ENCODE measurements at places on chromosomes 4 and X. TPM values are rescaled to one million over a fixed set of nuclear protein-coding genes. Genes with fewer than 3 reads are reported as not detected.

The COL4A6 gene
- not detected for total RNA-seq

GRCh38 chr4:94803181-94803580, 45.4 kb downstream of the BMPR1B start:
- H3K27me3 ChIP-seq = peaks cover 4% of the 10 kb centered on the region
- H3K27ac ChIP-seq = no peak overlapping the region
- H3K36me3 ChIP-seq = no peaks in the 10 kb centered on the region
- H3K4me3 ChIP-seq = no peak overlapping the region
- H3K4me1 ChIP-seq = no peaks in the 10 kb centered on the region

GRCh38 chr4:722169-722725, 16.6 kb downstream of the PCGF3 start:
- DNase-seq = no peak
- no peak overlapping the region for H3K27ac ChIP-seq
- no peak overlapping the region for H3K4me3 ChIP-seq
- H3K27me3 ChIP-seq = no peaks in the 10 kb centered on the region
- H3K4me1 ChIP-seq = peaks cover 8% of the 10 kb centered on the region

- no peak for DNase-seq
- no peak overlapping the region for H3K27ac ChIP-seq
- no peaks in the 10 kb centered on the region for H3K36me3 ChIP-seq
- H3K4me1 ChIP-seq = no peaks in the 10 kb centered on the region
- H3K27me3 ChIP-seq = no peaks in the 10 kb centered on the region
These were observed 17.7 kb downstream of the UVSSA start for GRCh38 chr4:1364748-1365147.

- H3K4me1 ChIP-seq = no peaks in the 10 kb centered on the region
- H3K4me3 ChIP-seq = no peak overlapping the region
- H3K36me3 ChIP-seq = no peaks in the 10 kb centered on the region
- no peak for DNase-seq
- H3K27ac ChIP-seq = no peak overlapping the region
These were observed 168.5 kb upstream of the STK26 start for GRCh38 chrX:131854581-131854980.

The ATOH1 gene
- total RNA-seq = not detected

- DNase-seq = no peak
- H3K4me1 ChIP-seq = no peaks in the 10 kb centered on the region
- H3K4me3 ChIP-seq = no peak overlapping the region
- H3K36me3 ChIP-seq = no peaks in the 10 kb centered on the region
- no peak overlapping the region for H3K27ac ChIP-seq
These were observed 2.0 kb downstream of the GJB1 start for GRCh38 chrX:71225009-71225408.

The HHIP gene
- not detected for total RNA-seq

DNA sequence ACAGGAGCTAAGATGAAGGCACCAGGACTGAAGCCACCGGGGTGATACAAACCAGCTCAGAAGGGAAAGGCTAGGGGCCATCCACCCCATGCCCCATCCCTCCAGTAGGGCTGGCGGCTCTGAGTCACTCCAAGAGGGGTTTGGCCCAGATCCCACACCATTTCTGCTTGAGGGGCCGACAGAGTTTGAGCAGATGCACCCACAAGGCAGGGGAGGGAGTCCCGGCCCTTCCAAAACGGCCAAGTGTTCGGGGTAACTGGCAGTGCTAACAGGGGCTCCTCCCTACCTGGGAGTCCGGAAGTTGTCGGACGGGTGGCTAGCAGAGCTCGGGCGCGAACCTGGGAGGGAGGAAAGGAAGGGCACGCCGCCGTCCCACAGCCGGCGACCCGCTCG, 412 bp downstream of the SLC10A3 start:
- H3K4me1 ChIP-seq = peaks cover 37% of the 10 kb centered on the region
- peak overlapping the region; percentile 91 for H3K27ac ChIP-seq
- peak; percentile 22 for DNase-seq

The ZIC3 gene
- total RNA-seq = not detected

GRCh38 chr4:110626532-110627153, 3.8 kb upstream of the PITX2 start:
- no peak overlapping the region for H3K4me3 ChIP-seq
- H3K27ac ChIP-seq = no peak overlapping the region
- H3K27me3 ChIP-seq = peaks cover 89% of the 10 kb centered on the region
- H3K4me1 ChIP-seq = peaks cover 6% of the 10 kb centered on the region
- peaks cover 9% of the 10 kb centered on the region for H3K36me3 ChIP-seq
- DNase-seq = no peak

The CYLC1 gene
- total RNA-seq = not detected

DNA sequence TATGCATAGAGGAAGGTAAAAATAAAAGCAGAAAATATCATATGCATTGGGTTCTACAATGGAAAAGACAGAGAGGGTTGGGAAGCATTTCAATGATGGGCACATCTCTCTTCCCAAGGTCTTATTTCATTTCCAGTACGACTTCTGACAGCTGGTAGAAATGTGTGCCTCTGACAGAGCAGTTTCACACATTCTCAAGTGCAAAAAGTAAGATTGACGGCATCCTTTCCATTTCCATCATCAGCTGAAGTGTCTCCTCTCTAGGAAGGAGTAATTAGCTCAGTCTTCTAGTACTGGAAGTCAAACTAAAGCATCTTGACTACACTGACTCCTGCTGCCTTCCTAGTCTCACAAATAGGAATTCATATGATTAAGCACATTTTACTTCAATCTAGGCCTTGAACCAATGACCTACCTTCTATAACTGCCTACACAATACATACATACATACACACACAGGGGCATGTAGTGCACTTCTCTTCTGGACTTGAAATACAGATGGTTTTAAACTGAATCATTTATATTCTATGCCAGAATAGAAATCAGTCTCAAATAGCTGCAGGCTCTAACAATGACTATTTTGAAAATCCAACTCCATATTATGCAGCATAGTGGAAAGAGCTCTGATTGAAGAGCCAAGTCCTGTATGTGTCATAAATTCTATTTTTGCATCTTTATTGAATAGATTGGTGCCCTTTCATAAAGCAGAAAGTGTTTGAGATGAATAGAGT, 473.4 kb downstream of the INPP4B start:
- H3K27ac ChIP-seq = no peak overlapping the region
- H3K4me1 ChIP-seq = peaks cover 67% of the 10 kb centered on the region
- H3K4me3 ChIP-seq = no peak overlapping the region
- H3K36me3 ChIP-seq = peaks cover 42% of the 10 kb centered on the region

DNA sequence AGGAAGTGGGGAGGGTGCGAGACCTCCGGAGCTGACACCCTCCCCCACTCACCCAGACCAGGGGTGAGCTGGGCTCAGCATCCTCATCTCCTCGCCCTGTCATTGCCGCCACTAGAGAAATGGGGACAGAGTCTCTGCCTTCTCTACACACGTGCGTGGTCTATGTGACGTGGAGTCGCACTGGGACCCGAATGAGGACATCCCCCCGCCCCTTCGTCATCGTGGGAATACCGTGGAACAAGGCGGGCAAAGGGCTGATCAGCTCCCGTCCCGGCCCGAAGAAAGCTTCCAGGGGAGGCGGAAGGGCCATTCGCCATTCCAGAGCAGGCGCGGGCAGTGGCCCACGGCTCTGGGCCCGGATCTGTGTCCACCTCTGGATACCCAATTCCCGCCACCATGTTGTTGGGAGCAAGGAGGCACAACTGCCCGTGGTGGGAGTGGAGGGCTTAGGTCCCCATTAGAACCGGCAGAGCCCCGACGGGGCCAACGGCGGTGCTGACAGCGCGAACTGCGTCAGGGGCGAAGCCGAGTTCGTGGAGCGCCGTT, 12.0 kb downstream of the HMX1 start:
- peaks cover 58% of the 10 kb centered on the region for H3K27me3 ChIP-seq
- peak overlapping the region; percentile 30 for H3K4me3 ChIP-seq
- peaks cover 3% of the 10 kb centered on the region for H3K4me1 ChIP-seq
- no peaks in the 10 kb centered on the region for H3K36me3 ChIP-seq

DNA sequence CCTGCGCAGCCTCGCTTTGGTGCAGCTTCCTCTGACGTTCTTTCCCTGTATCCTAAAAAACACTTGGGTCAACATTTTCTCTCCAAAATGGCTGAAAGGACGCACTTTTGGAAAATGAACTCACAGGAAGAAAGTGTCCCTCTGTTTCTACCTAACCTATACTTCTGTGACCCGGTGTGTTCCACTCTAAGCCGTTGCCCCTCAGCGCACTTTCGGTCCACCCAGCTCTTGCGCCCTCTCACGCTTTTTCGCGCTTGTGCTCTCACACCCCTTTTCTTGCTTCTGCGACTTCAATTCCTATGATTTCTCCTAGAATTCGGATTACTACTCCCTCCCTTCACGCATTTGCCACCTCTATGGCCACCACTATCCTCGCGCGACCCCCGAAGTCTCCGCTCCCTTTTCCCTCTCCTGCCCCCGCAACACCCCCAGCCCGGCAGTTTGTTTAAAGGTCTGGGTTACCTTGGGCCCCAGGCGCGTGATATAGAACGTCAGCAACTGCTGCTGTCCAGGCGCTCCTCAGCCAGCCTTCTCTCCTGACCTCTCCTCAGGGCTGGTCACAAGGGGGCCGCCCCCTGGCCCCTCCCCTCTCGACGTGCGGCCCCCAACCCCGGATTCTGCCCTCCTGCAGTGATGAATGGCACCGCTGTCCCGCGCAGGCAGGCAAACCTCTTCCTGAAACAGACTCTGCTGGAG, at the start of gene USP51:
Gene USP51 (minus strand): TSS at position 535 of the 696 bp plus-strand sequence. CDS start 909 bp downstream, outside the sequence.
- H3K4me3 ChIP-seq = peak within 1 kb of the TSS; percentile 83
- peak; percentile 6 for DNase-seq
- no peaks in the 10 kb centered on the region for H3K36me3 ChIP-seq
- no peaks in the 10 kb centered on the region for H3K27me3 ChIP-seq
- peak within 1 kb of the TSS; percentile 98 for H3K27ac ChIP-seq

DNA sequence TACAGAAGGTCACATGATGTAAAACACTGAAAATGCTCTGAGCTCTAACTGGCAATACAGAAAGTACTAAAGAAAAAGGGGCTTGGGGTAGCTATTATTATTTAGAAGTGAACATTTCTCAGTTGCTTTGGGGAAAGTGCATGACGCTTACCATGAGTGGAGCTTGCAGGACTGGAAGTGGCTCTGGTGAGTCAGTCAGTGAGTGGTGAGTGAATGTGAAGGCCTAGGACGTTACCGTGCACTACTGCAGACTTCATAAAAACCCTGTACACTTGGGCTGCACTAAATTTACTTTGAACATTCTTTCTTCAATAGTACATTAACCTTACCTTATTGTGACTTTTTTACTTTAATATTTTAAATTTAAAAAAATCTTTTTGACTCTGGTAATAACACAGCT, 89.3 kb upstream of the ENPP6 start:
- no peak overlapping the region for H3K27ac ChIP-seq
- H3K36me3 ChIP-seq = peaks cover 3% of the 10 kb centered on the region
- no peak for DNase-seq
- H3K4me1 ChIP-seq = peaks cover 31% of the 10 kb centered on the region
- no peaks in the 10 kb centered on the region for H3K27me3 ChIP-seq

The USP17L19 gene
- total RNA-seq = not detected

GRCh38 chr4:170398218-170398617, 308.5 kb upstream of the AADAT start:
- no peak for DNase-seq
- no peak overlapping the region for H3K27ac ChIP-seq
- H3K27me3 ChIP-seq = no peaks in the 10 kb centered on the region
- no peaks in the 10 kb centered on the region for H3K36me3 ChIP-seq
- H3K4me3 ChIP-seq = no peak overlapping the region

GRCh38 chr4:1026115-1026514, 14.7 kb downstream of the FGFRL1 start:
- H3K27ac ChIP-seq = no peak overlapping the region
- H3K4me3 ChIP-seq = no peak overlapping the region
- peak; percentile 32 for DNase-seq

The SSX4 gene
- not detected for total RNA-seq

GRCh38 chr4:165476214-165477098, 97.6 kb downstream of the CPE start:
- no peak overlapping the region for H3K4me3 ChIP-seq
- H3K27me3 ChIP-seq = peaks cover 8% of the 10 kb centered on the region
- H3K4me1 ChIP-seq = no peaks in the 10 kb centered on the region
- DNase-seq = no peak
- no peak overlapping the region for H3K27ac ChIP-seq
- H3K36me3 ChIP-seq = no peaks in the 10 kb centered on the region

DNA sequence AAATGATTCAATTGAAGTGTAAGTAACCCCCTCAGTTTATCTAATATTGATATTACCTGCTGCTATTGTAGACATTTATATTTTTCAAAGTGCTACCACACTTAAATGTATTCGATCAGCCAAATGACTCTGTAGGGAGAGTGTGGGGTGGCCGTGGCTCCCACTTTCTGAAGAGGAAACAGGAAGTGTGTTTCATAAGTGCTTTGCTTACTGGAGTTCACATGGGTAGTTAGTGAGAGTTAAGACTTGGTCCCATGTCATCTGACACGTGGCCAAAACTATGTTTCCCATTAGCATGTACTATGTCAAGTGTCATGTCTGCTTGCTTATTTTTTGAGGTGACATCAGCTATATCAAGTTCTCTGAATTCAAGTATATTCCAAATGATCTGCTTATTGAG, 308.1 kb upstream of the GATB start:
- no peaks in the 10 kb centered on the region for H3K27me3 ChIP-seq
- no peak overlapping the region for H3K27ac ChIP-seq
- H3K4me1 ChIP-seq = peaks cover 32% of the 10 kb centered on the region
- no peak for DNase-seq
- H3K4me3 ChIP-seq = no peak overlapping the region
- H3K36me3 ChIP-seq = peaks cover 2% of the 10 kb centered on the region

The GLA gene
- total RNA-seq = 28.9 TPM

GRCh38 chr4:100041646-100042045, 91.6 kb upstream of the H2AZ1 start:
- no peak overlapping the region for H3K4me3 ChIP-seq
- no peaks in the 10 kb centered on the region for H3K4me1 ChIP-seq
- peaks cover 4% of the 10 kb centered on the region for H3K27me3 ChIP-seq
- H3K27ac ChIP-seq = no peak overlapping the region

DNA sequence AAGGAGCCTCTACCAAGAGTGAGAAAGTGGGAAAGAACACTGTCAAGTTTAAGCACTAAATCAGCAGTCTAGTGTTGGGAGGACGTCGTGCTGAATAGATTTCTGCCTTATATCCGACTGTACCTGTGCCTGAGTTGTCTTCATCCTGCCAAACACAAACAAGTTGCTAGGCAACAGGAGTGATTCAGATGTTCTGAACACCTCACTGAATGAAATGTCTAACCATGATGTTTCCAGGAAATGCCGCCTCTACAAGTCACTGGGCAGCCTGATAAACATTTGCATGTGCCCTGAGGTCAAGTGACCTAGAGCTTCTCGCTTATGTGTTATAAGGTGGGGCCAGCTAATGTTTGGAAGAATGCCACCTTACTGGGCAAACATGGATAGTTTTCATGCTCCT, 37.9 kb downstream of the SGMS2 start:
- H3K27me3 ChIP-seq = peaks cover 2% of the 10 kb centered on the region
- no peak overlapping the region for H3K4me3 ChIP-seq
- peaks cover 11% of the 10 kb centered on the region for H3K4me1 ChIP-seq
- peak; percentile 24 for DNase-seq
- H3K27ac ChIP-seq = no peak overlapping the region
- no peaks in the 10 kb centered on the region for H3K36me3 ChIP-seq

The RHOXF1 gene
- total RNA-seq = not detected

The CSAG1 gene
- total RNA-seq = not detected

All from activated CD4-positive, alpha-beta T cell treated with anti-CD3 and anti-CD28 coated beads, Interleukin-2, amount 10 ng/mL, durations not matched to agents 7 days and 5 days (primary cell).